CD4-positive, alpha-beta T cell treated with Interleukin-10 for 1 hour (primary cell): ENCODE measurements at places on chromosomes 11 and 22.

DNA sequence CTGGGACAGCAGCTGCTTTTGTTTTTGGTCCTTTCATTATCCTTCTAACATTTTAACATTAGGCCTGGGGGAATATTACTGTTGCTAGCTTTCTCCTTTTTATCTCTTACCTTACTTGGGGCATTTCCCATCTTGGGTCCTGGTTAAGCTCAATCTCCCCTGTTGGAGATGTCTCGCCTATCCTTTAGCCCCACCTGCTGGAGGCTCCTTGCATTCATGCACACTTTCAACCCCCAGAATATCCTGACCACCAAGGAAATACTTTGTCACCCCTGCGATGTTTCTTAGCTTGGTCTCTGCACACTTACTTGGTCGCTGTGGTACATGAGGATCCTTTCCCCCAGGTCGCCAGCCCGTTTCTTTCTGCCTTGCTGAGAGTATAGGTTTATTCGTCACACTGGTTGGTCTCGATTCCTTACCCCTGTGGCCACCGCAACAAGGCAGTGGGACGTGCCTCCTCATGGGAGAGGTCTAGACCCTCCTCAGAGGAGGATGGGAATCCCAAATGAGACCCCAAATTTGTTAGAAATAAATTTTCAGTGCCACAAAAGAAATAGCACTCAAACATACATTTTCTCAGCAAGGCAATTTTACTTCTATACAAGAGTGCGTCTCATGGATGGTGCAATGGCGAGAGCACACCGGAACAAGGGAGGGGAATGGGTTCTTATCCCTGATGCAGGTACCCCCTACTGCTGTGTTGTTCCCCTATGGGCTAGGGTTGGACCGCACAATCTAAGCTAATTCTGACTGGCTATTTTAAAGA lies 5.4 kb upstream of the TXN2 start:
- DNase-seq = peak; percentile 78

GRCh38 chr11:70493089-70493474 lies 94.8 kb downstream of the CTTN start:
- DNase-seq = no peak

GRCh38 chr11:79578116-79578515 lies 137.3 kb upstream of the TENM4 start:
- no peak for DNase-seq

DNA sequence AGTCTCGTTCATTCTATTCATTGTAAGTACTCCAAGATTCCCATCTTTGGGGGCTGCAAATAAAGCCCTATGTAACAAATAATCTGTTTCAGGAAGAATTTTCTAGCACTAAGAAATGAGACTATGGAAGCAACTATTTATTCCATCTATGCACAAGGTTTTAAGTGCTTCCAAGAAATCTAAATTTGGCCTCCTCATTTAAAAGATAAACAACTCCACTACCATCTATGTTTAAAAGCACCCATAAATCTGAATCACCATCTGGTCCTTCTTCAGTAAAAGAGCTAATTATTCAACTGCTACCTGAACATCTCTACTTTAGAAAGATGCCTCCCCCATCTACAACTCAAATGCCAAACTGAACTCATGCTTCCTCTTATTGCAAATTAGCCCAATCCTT lies 547.3 kb upstream of the LRRC4C start:
- no peak for DNase-seq

GRCh38 chr11:64926689-64927088 lies 2.2 kb downstream of the PPP2R5B start:
- no peak for DNase-seq

DNA sequence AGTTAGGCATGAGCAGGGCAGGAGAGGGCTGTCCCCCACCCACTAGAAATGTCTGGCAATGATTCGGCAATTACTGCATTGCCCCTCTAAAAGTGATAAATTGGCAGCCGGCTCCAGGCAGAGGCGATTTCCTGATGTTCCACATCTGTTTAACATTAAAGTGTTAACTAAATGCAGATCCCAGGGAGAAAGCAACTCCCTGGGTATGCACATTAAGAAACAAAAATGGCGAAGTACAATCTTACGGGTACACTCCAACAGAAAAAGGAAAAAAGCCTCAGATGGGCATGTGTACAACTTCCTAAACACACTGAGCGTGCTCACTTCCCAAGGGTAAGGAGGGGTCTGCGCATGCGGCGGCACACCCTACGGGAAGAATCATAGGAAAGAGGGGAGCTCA lies 314.4 kb downstream of the CASP12 start:
- DNase-seq = no peak

DNA sequence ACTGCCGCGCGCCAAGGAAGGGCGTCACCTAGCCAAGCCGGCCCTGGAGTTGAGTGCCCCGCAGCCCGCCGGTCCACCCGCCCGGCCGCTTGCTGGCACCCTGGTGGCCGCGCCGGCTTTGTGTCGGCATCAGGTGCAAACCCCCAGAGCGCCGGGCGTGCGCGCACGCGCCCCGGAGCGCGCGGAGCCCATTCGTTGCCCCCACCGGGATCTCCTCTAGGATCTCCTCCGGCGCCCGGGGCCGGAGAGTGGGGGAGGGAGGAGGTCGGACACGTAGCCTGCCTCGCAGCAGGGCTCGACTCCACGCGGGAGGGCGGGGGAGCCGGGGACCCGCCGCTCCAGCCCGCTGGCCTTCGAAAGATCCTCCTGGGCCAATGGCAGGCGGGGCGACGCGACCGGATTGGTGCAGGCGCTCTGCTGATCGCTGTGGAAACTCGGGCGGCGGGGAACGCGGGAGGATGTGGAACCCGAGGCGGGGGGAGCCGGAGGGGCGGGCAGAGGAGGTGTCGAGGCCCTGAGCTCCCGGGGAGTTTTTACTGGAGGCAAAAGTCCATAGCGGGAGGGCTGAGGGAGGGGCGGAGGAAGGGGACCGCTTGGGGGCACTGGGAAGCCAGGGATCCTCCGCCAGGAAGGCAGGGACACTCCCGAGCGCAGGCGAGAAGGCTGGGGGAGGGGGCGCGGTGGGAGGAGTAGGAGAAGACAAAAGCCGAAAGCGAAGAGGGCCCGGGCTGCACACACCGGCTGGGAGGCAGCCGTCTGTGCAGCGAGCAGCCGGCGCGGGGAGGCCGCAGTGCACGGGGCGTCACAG lies at the start of gene FADS2:
TSS of gene FADS2 (plus strand) at position 730 of the 808 bp plus-strand sequence. CDS start 91 bp downstream, outside the sequence.
- DNase-seq = peak; percentile 67

GRCh38 chr11:123457187-123457770 lies 27.2 kb downstream of the GRAMD1B start:
- peak; percentile 28 for DNase-seq

- no peak for DNase-seq
Observed at GRCh38 chr11:11871991-11872401, 30.2 kb downstream of the USP47 start.

DNA sequence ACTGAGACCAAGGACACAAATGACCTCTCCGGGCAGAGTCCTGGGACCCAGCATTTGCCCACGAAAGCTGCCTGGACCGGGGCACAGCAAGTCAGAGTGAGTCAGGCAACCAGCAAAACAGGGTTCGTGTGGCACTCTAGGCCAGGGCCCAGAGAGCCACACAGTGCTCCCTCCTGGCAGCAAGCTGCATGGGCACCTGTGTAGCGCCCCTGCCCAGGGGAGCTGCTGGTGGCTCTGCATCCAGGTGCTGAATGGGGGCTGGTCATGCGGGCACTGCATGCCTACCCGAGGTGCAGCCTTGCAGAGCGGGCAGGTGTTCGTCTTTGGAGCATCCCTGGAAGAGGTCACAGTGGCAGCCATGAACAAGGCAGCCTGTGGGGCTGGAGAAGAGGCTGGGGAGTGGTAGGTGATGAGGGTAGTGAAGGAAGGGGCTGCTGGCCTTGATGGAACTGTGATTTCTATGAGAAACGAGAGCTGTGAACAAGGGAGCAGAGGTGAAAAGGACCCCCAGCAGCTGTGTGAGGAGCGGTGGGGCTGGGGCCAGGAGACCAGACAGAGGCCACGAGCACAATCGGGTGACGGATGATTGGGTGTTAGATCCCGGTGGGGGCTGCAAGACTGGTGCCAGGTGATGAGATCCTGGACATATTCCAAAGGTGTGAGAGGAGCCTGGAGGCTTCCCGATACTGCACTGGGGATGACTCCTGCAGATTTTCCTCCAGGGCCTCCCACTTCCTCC lies 63.3 kb downstream of the DGCR2 start:
- DNase-seq = no peak

GRCh38 chr11:46984987-46985386 lies 48.4 kb downstream of the CSTPP1 start:
- no peak for DNase-seq

DNA sequence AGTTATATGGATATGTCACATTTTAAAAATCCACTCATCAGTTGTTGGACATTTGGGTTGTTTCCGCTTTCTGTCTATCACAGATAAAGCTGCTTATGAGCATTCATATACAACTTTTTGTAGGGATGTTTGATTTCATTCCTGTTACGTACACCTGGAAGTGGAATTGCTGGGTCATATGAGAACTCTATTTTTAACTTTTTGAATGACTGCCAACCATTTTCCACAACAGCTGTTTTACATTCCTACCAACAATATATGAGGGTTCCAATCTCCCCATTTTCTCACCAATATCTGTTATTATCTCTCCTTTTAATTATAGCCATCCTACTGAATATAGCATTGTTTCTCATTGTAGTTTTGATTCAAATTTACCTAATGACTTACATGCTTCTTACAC lies 172.0 kb downstream of the UVRAG start:
- DNase-seq = no peak

GRCh38 chr22:20940186-20940651 lies 23.0 kb downstream of the CRKL start:
- DNase-seq = no peak

GRCh38 chr22:42939941-42940653 lies 74.9 kb downstream of the PACSIN2 start:
- DNase-seq = no peak

- DNase-seq = no peak
Observed at GRCh38 chr11:17541330-17541885, 2.8 kb downstream of the USH1C start.

DNA sequence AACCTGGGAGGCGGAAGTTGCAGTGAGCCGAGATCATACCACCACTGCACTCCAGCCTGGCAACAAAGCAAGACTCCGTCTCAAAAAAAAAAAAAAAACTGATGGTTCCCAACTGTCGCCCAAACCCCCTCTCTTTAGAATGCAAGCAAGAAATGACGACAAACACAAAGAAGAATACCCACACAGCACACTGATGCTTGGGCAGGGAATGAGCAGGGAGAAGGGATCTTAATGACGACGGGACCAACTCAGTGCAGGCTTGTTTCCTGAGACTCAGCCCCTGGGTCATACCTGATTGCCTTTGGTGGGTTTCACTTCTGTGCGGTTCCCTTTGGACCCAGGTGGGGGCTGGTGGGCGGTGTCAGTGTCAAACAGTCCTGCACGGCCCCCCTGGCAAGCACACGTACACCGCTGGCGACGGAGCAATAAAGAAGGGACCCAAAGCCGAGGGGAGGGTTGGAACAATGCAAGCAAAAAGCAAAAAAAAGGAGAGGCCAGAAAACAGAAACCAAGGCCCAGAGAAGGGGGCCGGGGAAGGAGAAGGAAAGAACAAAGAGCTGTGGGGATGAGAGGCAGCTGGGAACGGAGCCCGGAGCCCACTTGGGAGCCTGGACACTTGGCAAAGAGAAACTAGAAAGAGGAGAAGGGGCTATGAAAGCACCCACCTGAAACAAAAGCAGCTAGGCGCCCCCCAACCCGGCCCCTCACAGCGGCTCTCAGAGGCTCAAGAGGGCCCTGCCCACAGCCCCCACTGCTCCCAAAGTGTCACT lies 99.6 kb downstream of the CELSR1 start:
- DNase-seq = no peak

- DNase-seq = no peak
Observed at GRCh38 chr11:109433753-109434256, 11.8 kb downstream of the C11orf87 start.

DNA sequence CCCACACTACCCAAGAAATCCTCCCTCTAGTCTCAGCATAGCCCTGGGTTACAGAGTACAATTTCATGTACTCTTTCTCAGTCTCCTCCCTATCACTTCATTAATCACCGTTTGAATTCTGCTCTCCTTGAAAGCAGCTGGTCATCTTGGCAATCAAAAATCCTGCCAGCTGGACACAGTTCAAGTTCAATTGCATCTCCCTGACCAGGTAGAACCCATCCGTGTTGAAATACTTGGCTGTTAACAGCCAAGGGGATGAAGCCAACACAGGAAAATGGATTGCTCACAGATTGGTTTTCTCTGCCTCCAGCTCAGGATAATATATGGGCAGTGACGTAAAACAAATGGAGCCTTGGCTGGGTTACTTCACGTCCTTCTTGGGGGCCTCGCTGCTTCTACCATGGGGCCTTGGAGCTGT lies 55.1 kb upstream of the GRK3 start:
- no peak for DNase-seq

GRCh38 chr22:47129902-47130635 lies 367.6 kb downstream of the TBC1D22A start:
- DNase-seq = no peak

DNA sequence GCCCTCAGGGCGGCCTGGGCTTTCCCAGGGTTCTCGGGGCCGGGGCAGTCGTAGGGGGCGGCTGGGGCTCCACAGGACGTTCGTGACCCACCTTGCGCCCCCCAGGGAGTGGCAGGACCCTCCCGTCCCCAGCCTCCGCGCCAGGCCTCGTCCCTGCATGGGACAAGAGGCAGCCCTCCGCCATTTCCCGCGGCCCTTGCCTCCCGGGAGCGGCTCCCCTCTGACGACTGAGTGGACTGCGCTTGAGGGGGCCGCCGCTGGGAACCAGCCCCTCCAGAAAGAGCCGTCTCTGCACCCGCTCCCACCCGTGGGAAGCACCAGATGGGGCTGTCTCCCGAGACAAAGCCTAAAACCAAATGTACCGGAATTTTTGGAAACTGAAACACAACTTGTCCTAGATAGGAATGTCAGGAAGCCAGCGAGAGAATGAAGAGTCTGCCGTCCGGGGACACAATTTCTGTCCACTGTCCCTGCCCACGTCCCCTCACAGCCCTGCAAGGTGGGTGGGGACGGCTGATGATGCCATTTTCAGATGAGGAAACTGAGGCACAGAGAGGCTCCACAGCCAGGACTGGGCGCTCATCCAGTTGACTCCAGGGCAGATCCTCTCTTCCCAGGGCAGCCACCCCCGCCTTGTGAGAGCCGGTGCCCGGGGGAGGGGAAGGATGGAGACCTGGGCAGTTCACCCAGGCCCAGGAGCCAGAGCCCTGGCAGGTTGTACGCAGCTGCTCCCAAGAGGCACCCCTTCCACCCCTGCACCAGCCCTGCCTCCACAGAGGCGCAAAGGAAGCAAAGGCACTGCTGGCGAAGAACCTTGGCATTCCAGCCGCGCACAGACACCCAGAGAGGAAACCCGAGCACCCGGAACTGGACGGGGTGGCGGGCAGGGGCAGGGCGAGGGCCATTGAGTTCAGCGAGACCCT lies 18.1 kb upstream of the PICK1 start:
- no peak for DNase-seq
